ENCODE measurements at places on chromosomes 2 and 18.

- no peak for DNase-seq
Observed at GRCh38 chr18:3653851-3654441, 204.0 kb downstream of the TGIF1 start.

DNA sequence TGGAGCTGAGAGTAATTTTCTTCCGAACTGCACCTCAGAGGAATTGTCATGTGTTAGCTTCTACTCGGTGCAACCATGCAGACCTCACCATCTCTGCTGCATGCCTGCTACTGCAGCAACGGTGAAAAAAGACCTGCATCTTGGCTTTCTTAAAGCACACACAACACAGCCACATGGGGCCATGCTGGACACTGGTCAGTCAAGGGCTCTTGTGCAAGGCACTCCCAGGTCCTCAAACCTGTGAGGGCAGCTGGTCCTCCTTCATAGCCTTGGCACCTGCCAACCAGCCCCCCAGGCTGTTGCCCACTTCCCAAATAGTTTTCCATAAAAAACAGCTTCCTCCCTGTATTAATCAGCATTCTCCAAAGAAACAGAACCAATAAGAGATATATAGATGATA, 113.5 kb upstream of the TEX51 start:
- no peak for DNase-seq

- no peak for DNase-seq
Observed at GRCh38 chr2:2010251-2010650, 265.9 kb upstream of the PXDN start.

GRCh38 chr2:8317418-8317817, 364.4 kb upstream of the ID2 start:
- no peak for DNase-seq

- no peak for DNase-seq
Observed at GRCh38 chr18:46080156-46080555, 8.1 kb upstream of the PSTPIP2 start.

- no peak for DNase-seq
Observed at GRCh38 chr2:144516411-144516980, 3.4 kb downstream of the ZEB2 start.

GRCh38 chr2:76193089-76193488, 482.4 kb upstream of the GCFC2 start:
- no peak for DNase-seq

DNA sequence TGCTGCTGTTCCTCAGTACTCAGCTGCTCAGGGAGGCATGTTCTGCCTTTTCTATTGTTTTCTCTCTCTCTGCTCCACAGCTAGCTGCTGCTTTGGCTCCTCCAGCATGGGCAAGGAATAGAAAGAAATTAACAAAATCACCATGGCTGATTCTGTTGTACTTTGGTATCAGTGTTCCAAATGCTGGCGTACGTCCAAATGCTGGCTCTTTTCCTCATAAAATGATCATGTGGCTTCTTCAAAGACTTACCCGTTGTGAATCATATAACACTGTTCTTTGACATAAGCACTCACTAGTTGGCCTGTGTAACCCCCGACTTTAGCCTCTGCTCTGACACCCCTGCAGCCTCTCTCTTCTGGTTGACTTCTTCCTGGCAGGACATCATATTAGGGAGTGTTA, 547.6 kb downstream of the CPS1 start:
- no peak for DNase-seq

DNA sequence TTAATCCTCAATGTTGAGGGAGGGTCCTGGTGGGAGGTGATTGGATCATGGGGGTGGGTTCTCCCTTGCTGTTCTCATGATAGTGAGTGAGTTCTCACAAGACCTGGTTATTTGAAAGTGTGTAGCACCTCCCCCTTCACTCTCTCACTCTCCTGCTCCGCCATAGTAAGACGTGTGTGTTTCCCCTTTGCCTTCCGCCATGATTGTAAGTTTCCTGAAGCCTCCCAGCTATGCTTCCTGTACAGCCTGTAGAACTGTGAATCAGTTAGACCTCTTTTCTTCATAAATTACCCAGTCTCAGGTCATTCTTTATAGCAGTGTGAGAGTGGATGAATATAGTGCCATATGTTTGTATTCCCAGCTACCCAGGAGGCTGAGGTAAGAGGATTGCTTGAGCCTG, 9.6 kb downstream of the IL1B start:
- DNase-seq, result no peak

DNA sequence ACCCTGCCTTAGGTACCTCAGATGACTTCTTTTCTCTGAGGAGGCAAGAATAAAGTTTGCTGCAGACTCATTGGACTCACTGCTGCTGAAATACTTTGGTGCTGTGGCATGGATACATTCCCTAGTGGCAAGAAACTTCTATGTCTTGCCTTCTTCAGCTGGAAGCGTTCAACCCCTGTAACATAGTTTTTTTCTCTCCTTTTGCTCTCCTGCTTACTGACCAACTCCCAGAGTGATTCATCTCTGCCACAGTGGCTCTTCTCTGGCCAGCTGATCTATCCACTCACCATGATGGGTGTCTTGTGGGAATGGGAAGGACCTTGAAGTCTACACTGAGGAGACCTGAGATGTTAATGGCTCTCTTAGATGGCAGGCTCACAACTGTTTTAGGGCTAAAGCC, 309.3 kb upstream of the LRRTM4 start:
- DNase-seq, result no peak

DNA sequence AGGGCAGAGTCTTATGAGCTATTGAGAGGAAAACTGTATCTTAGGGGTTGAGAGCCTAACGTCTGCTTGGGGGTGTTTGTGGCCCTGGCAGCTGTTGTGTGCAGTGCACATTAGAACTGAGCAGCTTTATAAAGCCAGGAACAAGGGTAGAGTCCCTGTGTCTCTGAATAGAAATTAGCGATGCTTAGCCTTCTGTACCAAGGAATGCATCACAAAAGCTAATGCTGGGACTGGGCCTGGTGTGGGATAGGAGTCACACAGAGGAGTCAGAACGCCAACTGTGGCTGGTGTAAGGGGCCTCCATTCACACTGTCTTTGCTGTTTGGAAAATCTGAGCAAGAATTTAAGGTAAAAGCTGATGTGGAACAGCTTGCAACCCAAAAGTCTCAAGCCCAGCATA, 283.2 kb downstream of the SOX11 start:
- DNase-seq, result no peak

- DNase-seq, result no peak
Observed at GRCh38 chr2:200025717-200026116, 70.3 kb downstream of the MAIP1 start.
